ENCODE measurements at places on chromosomes 3 and 15.

DNA sequence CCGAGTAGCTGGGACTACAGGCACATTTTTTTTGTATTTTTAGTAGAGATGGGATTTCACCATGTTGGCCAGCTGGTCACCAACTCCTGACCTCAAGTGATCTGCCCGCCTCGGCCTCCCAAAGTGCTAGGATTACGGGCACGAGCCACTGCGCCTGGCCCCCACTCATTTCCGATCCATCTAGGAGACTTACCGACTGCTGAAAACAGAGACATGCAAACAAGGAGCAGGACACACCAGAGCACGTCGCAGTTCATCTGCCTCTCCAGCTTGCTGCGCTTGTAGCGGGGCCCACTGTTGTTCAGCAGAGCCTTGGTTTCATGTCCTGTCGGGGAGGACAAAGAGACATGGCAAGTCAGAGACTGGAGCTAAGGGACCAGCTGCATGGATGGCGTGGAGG lies 137.4 kb downstream of the ATP10A start:
- DNase-seq, result no peak

DNA sequence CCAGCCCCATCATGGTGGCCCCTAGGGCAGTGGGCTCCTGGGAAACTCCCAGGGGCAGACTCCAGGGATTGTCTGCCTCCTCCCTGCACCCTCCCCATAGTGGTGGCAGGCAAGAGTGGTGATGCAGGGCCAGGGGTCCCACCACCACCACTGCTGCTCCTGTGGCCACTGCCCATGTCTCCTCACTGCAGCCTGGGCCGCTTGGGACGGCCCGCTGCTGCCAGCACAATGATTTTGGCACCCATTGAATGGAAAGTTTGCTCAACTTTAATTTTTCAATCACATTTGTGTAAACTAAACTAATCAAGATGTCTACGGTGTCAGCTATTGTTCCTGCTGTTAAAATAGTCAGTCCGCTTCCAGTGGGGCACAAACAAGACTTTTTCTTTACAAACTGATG lies 92.1 kb upstream of the TNFSF10 start:
- DNase-seq, result no peak

DNA sequence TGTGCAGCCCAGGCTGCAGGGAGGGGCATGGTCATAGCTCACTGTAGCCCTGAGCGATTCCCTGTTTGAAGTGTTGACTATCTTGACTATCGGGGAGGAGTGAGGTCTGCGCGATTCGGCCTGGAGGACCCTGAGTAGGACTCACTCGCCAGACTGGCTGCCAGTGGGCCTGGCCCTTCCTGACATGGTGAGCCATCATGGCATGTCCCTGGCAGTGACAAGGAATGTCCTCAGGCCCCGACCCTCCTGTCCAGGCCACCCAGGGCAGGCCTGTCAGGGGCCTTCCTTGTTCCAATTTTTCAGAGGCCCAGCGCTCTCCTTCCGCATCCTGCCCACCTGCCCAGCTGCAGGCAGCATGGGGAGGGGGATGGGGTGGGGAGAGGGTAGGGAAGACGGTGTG lies 5.2 kb upstream of the OCA2 start:
- no peak for DNase-seq

DNA sequence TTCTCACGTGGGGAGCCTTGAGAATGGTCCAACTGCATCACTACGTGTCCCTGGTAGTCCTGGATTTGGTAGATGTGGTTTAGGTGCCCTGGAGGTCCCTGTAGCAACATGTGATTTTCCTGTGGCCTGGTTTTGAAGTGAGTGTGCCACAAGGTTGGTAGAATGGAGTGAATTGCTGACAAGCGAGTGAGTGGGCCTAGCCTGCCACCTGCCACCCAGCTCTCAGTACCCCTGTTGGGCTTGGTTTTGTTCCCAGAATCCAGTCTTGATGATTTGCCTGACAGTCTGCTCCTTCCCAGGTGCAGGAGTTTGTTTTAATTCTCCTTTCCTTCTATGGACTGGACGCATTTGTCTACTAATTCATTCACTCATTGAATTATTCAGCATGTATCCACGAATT lies 19.4 kb downstream of the RPLP1 start:
- DNase-seq, result no peak

DNA sequence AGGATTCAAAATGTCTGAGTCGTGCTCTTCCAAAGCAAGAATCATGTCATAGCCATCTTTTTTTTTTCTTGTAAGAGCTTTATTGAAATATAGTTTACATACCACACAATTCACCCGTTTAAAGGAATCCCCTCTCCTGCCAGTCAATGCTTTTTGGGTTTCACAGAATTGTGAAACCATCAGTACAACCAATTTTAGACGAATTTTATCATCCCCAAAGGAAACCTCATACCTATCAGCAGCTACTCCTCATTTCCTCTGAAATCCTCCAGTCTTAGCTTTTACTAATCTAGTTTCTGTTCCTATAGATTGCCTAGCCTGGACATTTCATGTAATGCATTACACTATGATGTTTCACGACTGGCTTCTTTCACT lies 39.6 kb downstream of the ADIPOQ start:
- no peak for DNase-seq

DNA sequence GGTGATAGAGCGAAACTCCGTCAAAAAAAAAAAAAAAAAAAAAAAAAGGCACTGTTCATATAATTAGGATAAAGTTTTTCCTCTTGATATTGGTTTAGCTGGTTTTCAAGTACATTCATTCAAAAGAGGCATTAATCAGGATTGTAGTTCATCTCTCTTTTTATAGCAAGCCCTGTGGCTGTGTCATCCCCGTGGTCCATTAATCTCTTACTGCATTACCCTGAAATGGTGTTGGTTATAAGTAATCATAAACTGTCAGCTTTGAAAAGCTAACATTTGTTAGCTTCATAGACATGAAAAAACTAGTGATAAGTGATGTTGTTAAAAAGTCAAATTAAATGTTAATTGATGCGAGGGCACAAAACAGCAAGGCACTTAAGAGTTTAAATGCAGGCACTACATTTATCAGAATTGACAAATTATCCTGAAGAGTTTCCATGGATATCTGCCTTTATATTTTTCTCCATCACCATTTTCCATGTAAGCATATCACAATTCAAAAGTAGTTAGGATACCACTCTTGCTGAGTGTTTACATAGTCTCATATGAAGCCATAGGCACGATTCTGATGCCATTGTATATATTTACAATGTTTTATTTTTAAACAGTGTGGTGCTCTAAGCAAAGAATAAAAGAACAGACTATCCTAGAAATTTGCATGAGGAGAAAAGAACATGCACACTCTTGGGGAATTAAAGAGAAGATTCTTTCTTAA lies 193.1 kb downstream of the OTOL1 start:
- DNase-seq, result no peak

GRCh38 chr3:147423798-147424580 lies 14.8 kb downstream of the ZIC1 start:
- no peak for DNase-seq

DNA sequence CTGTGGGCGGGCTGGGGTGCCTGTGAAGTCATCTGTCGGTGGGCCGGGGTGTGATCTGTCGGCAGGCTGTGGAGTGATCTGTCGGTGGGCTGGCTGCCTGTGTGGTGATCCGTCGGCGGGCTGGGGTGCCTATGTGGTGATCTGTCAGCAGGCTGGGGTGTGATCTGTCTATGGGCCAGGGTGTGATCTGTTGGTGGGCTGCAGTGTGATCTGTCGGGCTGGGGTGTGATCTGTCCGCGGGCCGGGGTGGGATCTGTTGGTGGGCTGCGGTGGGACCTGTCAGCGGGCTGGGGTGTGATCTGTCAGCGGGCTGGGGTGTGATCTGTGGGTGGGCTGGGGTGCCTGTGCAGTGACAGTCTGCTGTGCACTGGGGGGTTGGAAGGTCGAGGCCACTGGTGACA lies 204.5 kb downstream of the XXYLT1 start:
- no peak for DNase-seq

GRCh38 chr3:87047852-87048251 lies 56.9 kb upstream of the VGLL3 start:
- DNase-seq, result no peak

GRCh38 chr15:72685925-72686794 lies at the start of the genes BBS4 and HIGD2B:
TSS of gene BBS4 (plus strand) at chr15:72686207. CDS start at chr15:72686228, 21 bp downstream.
TSS of gene HIGD2B (minus strand) at chr15:72686182. CDS start at chr15:72676374, 9,808 bp downstream.
- DNase-seq, result no peak

DNA sequence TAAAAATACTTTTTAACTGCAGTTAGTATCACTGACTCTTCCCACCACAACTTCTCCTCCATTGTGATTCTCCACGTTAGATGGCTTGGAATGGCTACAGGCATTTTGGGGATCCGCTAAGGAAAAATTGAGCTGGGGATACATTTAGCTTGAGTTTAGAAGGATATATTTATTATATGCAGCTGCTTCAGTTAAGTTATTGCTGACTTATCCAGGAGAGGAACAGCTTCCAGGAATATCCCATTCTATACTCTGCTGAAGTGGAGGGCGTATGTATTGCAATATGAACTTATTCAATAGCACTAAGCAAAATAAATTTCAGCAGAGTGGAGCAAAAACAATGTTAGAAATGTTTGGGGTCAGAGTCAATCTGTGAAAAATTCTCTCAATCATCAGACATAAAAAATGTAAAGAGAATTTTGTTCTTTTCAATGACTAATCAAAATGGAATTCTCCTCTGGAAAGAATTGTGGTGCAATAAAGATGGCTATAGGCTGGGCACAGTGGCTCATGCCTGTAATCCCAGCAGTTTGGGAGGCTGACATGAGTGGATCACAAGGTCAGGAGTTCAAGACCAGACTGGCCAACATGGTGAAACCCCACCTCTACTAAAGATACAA lies 84.7 kb downstream of the NCEH1 start:
- no peak for DNase-seq

- no peak for DNase-seq
Measured at GRCh38 chr3:52372822-52373504, 56.8 kb downstream of the DNAH1 start.

GRCh38 chr3:128009952-128010846 lies 42.0 kb upstream of the SEC61A1 start:
- DNase-seq, result peak; percentile 21

- no peak for DNase-seq
Measured at GRCh38 chr15:71136793-71137518, 21.7 kb downstream of the THSD4 start.

DNA sequence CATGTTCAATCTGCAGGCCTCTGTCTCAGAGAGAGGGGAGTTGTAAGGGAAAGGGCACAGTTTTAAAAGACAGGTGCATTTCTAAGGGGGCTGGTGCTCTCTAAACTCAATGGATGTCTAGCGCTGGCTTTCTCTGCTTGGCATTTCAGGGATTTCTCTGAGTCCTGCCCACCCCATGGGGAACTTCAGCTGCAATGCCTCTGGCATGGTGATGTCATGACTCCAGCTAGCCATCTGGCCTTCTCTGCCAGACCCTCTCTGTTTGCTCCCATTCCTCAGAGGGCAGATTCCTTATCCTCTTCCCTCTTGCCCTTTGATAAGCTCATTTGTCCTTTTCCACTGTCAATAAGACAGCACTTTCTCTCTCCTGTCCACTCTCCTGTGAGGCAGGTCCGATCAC lies 40.8 kb downstream of the RPLP1 start:
- DNase-seq, result no peak

GRCh38 chr3:51799879-51800749 lies 21.1 kb upstream of the IQCF6 start:
- DNase-seq, result peak; percentile 31

- no peak for DNase-seq
Measured at GRCh38 chr3:32140943-32141342, 34.5 kb downstream of the GPD1L start.

GRCh38 chr3:39132096-39133092 lies 21.0 kb downstream of the CSRNP1 start:
- DNase-seq, result no peak

DNA sequence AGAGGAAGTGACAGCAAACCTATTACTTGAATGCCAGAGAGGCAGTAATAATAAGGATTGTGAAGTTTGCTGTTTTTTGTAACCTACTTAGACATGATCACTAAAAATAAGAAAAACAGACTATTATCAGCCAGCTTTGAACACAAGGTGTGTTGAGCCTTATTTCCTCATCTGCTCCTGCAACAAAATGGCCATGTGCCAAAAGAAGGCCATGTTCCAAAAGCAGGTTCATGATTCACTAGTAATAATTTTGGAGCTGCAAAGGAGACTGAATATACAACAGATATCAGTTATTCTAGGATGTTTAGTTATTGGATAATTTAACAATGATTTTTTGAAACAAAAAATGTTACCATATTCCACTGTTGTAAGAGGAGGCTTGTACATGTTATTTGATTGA lies 578.7 kb downstream of the SQOR start:
- no peak for DNase-seq

- DNase-seq, result no peak
Measured at GRCh38 chr3:142104763-142105162, 44.6 kb downstream of the TFDP2 start.

GRCh38 chr15:67911727-67912126 lies 71.9 kb upstream of the RNU6-1 start:
- no peak for DNase-seq

GRCh38 chr3:107825556-107825955 lies 265.3 kb downstream of the CD47 start:
- DNase-seq, result no peak

DNA sequence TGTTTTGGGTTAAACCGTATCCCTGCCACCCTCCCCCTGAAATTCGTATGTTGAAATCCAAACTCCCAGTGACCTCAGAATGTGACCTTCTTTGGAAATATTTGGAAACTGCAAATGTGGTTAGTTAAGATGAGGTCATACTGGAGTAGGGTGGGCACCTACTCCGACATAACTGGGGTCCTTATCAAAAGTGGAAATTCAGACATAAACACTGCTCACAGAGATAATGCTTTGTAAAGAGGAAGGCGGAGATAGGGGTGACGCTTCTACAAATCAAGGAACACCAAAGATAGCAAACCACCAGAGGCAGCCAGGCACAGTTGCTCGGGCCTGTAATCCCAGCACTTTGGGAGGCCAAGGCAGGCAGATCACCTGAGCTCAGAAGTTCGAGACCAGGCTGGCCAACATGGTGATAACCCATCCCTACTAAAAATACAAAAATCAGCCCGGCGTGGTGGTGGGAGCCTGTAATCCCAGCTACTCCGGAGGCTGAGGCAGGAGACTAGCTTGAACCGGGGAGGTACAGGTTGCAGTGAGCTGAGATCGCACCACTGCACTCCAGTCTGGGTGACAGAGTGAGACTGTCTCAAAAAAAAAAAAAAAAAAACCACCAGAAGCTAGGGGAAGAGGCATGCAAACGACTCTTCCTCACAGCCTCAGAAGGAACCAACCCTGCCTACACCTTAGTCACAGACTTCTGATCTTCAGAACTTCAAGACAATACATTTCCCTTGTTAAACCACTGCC lies 51.1 kb upstream of the CHD2 start:
- DNase-seq, result no peak

DNA sequence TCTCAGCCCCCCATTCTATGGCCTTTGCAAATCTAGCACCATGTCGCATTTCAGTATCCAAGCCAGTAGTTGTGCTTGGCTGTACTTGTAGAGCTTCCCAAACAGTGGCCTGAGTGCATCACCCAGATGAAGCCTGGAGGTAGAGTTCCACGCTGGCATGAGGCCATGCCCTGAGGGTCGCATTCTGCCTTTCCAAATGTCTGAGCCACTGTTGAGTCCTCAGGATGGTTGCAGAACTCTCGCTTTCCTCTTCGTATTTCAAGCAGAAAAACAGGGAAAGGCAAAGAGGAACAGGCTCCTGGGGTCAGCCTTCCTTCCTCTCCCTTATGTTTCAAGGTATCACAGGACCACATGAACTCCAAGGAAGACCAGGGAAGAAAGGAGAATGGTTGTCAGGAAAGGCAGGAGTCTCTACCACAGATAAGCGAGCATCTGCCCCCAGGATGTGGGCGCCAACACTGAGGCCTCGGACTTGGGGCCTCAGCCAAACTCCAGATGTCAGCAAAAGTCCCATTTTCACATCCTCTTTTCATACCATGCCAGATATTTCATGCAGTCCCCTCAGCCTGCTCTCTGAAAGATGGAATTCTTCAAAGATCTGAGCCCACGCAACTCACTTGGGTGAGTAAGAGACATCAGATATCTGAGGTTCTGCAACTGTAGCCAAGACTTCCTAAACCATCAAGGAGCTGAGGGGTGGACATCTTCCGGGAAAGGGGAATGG lies 19.4 kb upstream of the PRR20G start:
- no peak for DNase-seq

All from GF-D8 (cell line).